ENCODE measurements at places on chromosomes 13 and 19.

DNA sequence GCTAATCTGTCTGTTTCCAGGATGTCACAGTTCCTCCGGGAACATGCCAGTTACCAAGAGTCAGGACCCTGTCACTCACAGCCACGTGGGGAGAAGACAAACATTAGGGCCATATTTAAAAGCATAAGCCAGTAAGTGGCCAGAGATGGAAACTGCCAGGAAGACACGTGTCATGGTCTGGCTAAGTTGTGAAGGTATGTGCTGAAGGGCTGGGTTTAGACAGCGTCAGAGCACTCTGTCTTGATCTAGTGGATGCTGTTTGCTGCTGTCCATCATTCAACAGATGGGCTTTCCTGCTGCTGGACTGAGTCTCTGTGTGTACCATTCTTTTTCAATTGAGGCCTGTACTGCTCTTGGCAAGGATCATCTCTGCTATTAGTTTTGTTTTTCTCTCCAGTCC lies 128.6 kb downstream of the HS6ST3 start:
- no peak for DNase-seq

DNA sequence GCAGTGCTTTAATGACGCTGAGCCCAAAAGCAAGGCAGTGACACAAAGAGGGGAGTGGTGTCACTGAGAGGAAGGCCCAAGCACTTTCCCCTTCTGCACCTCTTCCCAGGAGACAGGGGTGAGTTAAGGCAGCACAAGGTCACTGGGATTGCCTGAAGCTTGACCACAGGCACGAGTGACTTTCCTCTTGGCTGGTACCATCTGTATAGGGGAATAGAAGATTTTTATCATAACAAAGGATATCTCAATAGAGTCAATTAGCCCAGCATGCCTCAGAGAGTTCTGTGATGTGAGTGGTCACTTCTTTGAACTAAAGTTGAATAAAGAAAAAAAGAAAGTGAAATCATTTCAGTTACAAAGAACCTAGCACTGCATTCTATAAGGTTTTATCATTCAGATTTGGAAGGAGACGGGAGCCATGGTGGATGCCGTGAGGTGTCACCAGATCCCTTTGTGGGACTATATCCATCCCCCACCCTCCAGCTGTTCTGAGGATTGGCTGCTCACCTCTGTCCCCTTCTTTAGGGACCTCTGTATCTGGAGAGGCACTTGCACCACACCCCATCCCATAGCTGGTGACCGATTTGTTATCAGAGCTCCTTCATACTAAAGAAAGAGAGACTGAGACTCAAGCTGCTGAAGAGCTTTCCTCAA lies 291.2 kb downstream of the DCT start:
- DNase-seq: no peak

GRCh38 chr13:21672796-21673538 lies 2.1 kb downstream of the FGF9 start:
- DNase-seq: no peak

GRCh38 chr13:37741536-37741935 lies 128.0 kb downstream of the TRPC4 start:
- no peak for DNase-seq
